ENCODE measurements at places on chromosomes 3 and 15. TPM values are rescaled to one million over a fixed set of nuclear protein-coding genes. Genes with fewer than 3 reads are reported as not detected.
A peak's percentile ranks its signal among the peaks of the same experiment; 100 is the strongest.

The POLR2M gene
- total RNA-seq, result 35.3 TPM

The TNNC1 gene
- 0.88 TPM for total RNA-seq

The IGDCC3 gene
- 0.08 TPM for total RNA-seq

GRCh38 chr3:157618075-157618760 lies 115.0 kb upstream of the VEPH1 start:
- peak; percentile 92 for ATAC-seq

GRCh38 chr3:60024400-60024799 lies 974.6 kb upstream of the CFAP20DC start:
- ATAC-seq, result peak; percentile 38

- no peak for ATAC-seq
Observed at GRCh38 chr3:25982756-25983155, 192.9 kb downstream of the OXSM start.

DNA sequence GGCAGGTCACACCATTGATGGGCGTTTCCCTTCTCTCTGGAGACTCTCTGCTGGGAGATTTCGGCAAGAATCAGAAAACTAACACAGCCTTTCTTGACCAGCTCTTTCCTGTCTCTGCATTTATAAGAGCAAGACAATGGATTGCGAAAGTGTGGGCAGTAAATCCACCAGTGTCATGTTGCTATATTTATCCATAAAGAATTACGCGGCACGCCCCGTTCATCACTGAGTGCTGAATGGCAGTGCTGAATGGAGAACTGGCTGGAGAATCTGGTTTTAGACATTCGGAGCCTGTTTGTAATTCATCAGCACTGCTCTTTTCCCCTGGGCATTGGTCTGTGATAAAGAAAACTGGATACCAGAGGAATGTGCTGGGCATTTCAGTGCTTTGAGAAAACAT lies 2.0 kb upstream of the CEMIP start:
- ATAC-seq, result peak; percentile 73

GRCh38 chr3:166713787-166714186 lies 666.3 kb downstream of the ZBBX start:
- no peak for ATAC-seq

DNA sequence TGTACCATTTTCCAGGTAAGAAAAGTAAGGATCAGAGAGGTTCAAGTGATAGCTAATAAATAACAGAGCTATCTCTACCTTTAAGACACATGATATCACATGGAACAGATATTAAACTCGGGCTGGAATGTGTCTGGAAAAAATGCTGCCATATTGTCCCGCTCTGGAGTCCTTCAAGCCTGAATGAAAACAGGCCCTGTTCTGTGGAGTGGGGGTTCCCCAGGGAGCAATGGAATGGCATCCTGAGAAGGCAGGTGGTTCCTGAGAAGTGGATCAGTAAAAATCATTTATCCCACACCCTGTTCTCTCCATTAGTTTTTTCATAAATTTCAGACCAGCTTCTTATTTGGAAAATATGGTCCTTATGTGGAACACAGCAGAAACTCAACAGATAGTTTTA lies 57.3 kb upstream of the PRTG start:
- no peak for ATAC-seq

DNA sequence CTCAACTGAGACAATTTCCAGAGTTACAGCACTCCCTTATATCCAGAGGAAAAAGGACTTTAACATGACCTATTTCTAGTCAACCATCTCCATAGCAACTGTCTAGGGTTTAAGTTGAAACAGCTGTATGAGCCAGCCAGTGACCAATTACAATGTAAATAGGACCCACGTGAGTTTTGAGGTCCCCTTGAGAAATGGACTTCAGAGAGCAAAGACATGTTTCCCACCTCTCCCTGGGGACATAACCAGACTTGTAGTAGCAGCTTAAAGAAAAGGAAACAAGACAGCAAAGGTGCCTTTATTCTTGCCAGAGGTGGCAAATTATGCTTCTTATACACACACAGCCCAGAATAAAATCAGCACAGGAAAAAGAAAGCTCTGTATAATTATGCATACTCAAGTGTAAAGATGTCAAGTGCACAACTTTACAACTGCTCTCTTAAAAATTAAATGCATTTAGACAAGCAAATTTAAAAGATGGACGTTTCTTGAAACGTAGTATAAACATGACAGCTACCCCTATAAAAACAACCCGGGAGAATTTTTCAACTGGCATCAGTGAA lies 40.2 kb downstream of the SUMF1 start:
- peak; percentile 71 for ATAC-seq

GRCh38 chr3:71927505-71928066 lies 142.6 kb upstream of the PROK2 start:
- no peak for ATAC-seq

GRCh38 chr3:37897763-37898162 lies 36.1 kb downstream of the CTDSPL start:
- ATAC-seq, result no peak

- no peak for ATAC-seq
Observed at GRCh38 chr3:101629219-101629618, 47.7 kb downstream of the ZBTB11 start.

GRCh38 chr15:91384189-91384730 lies 284.2 kb downstream of the SV2B start:
- ATAC-seq, result no peak

DNA sequence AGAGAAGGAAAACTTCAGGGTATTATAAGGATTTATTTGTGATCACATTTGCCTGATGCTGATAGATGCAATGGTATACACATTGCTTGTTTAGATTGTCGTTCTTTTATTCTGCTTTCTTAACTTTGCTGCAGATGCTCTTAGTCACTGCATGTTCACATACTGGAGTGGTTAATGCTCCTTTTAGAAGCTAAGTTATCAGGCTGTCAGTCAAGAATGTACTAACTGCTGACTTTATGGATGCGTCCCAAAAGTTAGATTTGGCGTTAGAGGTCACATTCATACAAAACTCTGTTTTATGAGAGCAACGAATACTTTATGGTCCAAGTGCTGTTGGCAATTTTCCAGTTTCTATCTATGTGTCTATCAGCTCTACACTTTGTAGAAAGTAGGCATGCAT lies 160.7 kb downstream of the BBX start:
- no peak for ATAC-seq

GRCh38 chr3:53235545-53235944 lies 20.3 kb downstream of the TKT start:
- no peak for ATAC-seq

GRCh38 chr15:42226648-42227047 lies 18.5 kb upstream of the VPS39 start:
- ATAC-seq, result no peak

Data from esophagus mucosa (tissue), 1 donor.